Astrocyte of the cerebellum (primary cell): ENCODE measurements at places on chromosomes 1 and 21.

DNA sequence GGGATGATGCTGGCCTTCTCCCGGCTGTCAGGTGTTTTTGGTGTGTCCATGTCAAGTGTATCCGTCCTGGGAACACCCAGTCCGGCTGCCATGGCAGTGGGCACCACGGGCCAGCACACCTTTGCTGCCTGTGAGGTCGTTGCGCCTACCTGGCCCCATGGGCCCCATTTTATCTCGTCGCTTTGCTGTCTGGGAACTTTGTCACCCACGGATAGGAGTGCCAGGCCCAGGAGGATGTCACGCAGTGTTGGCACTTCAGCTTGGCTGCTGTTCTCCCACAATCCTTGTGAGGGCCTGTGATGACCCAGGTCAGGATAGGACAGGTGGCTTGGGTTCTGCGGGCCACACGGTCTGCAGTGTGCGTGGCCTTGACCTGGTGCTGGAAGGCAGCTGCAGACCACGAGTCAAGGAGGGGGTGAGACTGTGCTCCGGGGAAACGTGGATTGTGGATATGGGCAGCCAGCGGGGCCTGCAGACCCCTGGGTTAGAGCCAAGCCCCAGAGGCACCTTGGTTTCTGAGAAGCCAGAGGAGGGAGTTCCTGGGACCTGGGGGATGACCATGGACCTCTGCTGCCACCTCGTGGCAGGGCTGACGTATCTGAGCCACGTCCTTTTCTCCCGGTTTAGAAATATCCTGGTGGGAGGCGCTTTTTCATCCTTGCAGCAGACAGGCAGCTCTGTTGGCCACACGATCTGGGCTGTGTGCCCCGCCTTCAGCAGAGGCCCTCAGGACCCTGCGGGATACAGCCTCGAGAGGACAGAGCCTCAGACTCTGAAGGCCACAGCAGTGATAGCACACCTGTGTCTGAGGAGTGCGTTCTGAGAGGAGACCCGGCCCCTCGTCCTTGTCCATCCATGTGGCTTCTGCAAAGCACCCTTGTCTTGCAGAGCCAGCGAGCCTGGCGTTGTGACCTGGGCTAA lies 161.1 kb upstream of the COL6A1 start:
- peak; percentile 93 for DNase-seq

GRCh38 chr1:229029879-229030235 lies 241.1 kb upstream of the RAB4A start:
- no peak for DNase-seq

- DNase-seq, result peak; percentile 33
Observed at GRCh38 chr21:42974832-42975820, 764 bp downstream of the PKNOX1 start.

DNA sequence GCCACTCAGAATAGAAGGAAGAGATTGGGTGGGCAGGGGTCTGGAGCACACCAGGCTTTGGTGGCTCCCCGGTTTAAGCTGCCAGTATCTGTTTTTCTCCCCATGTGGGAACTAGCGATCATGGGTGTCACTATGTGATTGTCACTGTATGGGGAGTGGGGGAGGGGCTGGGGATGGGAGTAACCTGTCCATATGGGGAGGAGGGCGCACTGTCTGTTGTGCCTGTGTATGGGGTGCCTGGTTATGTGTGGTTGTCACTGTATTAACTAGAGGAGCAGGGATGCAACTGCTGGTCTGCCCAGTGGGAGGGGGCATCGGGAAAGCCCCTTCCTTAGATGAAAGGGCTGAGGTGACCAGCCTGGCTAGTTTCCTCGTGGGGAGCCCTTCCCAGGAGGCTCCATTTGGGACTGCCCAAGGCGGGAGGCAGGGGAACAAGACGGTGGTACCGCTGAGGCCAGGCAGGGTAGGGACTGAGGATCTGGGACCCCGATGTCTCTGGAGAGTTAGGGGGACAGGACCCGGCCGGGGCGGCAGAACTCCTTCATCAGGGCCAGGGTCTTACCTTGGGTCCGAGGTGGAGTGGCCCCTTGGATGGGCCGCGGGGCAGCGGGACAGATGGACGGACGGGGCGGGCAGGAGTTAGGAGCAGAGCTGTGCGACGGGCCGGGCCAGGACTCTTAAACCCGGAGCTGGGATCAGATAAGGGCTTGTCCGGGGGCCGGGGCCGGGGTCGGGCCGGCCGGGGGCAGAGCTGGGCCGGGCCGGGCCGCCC lies at the start of gene KCNJ10:
Gene KCNJ10 (minus strand): TSS at position 701 of the 772 bp plus-strand sequence. CDS start 27,628 bp downstream, outside the sequence.
- no peak for DNase-seq

DNA sequence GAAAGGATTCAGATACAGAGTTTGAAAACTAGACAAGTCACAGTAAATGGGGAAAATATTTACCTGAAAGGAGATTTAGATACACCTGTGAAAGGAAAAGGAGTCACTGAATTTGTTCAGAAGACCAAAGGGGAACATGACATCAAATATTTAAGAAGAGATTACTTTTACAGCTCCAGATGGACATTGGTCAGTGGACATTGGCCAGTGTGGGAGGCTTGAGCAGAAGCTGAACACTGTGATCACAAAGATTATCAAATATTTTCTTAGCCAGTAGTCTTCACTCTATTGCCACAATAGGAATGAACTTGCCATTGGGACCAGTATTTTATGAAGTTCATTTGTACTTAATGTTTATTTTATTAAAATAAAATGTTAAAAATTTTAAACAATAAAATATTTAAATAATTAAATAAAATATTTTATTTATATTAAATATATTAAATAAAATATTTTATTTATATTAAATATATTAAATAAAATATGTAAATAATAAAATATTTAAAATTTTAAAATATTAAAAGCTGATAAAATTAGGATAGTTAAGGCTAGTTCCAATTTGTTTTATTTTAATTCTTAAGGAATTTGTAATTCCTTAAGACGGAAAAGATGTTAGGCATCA lies 94.3 kb downstream of the CCDC30 start:
- DNase-seq, result no peak

DNA sequence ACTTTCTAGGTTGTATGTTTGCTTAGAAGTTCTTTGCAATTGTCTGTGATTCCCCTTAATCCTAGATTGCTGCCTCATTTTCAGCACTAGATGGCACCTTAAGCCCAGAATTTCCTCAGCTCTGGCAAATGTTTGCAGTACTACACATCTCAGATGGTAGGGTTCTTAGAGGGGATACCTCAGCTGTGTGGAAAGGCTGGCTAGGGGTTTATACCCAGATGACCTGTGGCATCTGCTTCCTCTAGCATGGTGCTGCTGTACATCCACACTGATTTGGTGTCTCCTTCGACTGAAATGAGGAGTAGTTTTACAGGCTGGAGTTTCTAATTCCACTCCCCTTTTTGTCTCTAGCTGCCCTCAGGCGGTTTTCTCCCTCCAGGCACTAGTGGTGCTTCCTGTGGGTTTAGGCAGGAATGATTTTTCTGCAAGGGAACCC lies 23.5 kb downstream of the ASB17 start:
- DNase-seq, result peak; percentile 38

- no peak for DNase-seq
Observed at GRCh38 chr1:22470227-22470626, 18.6 kb downstream of the ZBTB40 start.

DNA sequence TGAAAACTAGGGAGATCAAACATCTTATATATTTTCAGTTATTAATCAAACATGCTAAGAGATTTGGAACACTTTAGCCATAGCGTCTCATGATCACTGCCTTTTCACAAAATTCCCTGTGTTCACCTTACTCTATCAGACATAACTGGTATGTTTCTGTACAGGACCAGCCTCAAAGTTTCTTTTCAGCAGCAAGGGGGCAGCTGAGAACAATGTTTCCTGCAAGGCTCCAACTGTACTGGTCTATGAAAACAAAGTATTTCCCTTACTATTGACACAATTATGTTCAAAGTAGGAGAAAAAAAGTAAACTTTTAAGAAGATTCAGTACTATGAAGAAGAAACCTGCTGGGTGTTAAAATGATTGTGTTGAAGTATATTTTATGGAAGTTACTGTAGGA lies 98.5 kb downstream of the ATF6 start:
- DNase-seq, result peak; percentile 44

- DNase-seq, result no peak
Observed at GRCh38 chr1:63593886-63594605, 835 bp downstream of the PGM1 start.

GRCh38 chr1:234316937-234317336 lies 56.3 kb upstream of the COA6 start:
- no peak for DNase-seq

DNA sequence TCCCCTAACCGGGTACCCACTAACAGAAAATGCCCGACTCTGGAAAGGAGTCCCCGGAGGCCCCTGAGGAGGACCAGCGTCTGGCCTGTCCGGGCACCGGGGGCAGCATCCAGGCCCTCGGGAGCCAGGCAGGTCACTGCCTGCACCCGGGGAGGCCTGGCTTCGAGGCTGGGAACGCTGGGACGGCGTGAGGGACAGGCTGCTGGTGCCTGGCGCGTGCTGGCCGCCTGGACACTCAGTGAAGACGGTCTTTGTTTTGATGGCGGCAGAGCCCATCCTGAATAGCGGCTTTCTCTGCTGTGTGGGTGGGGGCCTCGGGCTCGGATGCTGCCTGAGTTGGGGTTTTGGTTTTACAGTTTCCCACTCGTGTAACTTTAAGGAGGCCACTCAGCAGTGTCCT lies 37.6 kb downstream of the PRKCZ start:
- no peak for DNase-seq
